ENCODE measurements at places on chromosomes 12 and 14.

- peak; percentile 74 for DNase-seq
Observed at GRCh38 chr12:47882781-47883546, 21.8 kb downstream of the VDR start.

GRCh38 chr14:75399843-75400775 lies 27.7 kb upstream of the JDP2 start:
- no peak for DNase-seq

DNA sequence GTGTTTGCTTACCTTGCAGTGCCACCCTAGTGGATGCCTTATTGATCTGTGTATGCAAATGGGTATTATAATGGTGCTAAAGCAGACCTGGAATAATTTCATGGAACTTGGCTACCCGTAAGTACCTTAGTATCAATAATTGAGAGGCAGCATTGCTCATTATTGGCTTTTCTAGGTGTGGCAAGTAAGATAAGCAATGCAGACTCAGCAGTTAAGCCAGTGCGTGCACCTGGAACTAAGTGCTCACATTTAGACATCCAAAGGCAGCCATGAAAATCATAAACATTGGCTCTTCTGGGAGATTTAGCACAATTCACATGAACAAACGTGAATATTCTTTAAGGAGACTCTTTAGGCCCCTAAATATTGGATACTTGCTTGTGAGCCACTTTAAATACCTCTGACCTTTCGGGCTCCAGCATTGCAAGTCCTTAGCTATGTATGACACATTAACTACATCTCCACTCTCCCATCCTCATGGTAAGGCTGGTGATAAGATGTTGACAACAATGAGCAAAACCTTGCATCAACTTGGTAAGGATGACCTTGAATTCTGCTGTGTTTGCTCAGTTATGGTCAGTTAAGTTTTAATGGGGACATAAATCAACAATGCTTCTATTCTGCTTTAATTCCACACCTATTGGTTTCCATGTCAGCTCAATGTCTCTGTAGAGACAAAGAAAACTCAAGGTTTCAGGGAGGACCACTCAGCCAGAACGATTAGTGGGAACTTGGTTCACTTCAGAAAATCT lies 112.0 kb downstream of the SLC5A8 start:
- DNase-seq: no peak

DNA sequence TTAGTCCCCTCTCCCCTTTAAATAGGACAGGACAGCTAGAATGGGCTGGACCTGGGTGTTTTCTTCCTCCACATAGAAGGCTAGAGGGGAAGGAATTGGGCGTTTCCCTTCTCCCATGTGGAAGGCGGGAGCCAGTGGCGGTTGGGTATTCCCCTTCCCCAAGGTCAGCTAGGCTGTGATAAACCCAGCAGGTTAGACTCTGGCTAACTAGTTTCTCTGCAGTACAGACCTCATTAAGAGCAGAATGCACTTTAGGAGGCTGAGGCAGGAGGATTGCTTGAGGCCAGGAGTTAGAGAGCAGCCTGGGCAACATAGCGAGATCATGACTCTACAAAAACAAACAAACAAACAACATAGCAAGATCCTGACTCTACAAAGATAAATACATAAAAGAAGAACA lies 92.6 kb downstream of the BEGAIN start:
- no peak for DNase-seq

DNA sequence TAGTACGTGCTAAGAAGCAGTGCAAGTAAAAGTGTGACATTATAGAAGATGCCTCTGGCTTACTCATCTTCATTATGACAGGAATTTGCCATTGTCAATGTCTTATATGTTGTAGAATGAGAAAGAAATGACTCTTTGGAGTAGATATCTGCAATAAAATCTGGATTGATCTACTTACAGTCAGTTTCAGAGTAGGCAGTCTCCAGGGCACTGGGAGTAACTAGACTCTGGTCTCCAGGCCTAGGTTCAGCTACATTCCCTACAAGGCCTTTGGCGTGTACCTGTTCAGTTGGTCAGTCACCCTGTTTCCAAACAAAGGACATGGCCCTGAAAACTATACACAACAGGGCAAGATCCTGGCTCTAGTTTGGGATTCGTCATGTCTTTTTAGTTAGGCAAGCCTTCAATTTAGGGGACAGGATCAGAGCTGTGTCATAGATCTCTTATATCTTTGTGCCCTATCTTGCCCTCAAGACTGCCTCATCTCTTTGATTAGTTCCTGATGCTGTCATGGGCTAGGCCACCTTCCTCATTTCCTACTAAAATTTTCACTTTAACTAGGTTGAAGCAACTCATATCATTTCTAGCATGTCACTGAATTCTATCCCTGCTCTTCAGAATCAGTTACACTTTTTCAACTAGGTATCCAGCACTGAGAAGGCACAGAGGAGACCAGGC lies 410.0 kb downstream of the RAD51B start:
- no peak for DNase-seq

- DNase-seq: no peak
Observed at GRCh38 chr12:26214121-26214520, 18.7 kb downstream of the SSPN start.

DNA sequence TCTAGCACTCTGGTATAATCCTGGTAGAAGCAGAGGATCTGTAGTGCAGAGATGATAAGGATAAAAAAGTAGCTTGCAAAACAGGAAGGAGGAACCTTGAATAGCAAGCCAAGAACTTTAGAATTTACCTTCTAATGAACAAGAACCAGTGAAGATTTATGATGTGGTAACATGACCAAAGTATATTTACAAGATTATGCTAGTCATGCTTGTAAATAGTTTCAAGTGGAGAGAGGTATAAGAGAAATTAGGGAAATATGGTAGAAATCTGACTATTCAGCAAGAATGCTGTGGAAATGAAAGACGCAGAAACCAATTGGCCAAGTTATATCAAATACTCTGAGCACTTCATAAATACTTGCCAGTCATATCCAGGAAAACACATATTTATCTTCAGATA lies 47.8 kb downstream of the ERGIC2 start:
- DNase-seq: no peak

DNA sequence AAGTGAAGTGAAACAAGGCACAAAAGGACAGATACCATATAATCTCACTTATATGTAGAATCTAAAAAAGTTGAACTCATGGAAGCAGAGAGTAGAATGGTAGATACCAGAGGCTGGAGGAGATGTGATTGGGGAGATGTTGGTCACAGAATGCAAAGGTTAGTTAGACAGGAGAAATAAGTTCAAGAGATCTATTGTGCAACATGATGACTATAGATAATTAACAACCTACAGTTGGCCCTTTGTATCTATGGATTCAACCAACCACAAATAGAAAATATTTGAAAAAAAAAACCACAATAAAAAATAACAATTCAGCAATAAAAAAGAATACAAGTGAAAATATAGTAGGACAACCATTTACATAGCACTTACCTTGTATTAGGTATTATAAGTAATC lies 19.3 kb downstream of the CRADD start:
- DNase-seq: no peak

GRCh38 chr12:2319136-2319535 lies 266.3 kb downstream of the CACNA1C start:
- DNase-seq: no peak

DNA sequence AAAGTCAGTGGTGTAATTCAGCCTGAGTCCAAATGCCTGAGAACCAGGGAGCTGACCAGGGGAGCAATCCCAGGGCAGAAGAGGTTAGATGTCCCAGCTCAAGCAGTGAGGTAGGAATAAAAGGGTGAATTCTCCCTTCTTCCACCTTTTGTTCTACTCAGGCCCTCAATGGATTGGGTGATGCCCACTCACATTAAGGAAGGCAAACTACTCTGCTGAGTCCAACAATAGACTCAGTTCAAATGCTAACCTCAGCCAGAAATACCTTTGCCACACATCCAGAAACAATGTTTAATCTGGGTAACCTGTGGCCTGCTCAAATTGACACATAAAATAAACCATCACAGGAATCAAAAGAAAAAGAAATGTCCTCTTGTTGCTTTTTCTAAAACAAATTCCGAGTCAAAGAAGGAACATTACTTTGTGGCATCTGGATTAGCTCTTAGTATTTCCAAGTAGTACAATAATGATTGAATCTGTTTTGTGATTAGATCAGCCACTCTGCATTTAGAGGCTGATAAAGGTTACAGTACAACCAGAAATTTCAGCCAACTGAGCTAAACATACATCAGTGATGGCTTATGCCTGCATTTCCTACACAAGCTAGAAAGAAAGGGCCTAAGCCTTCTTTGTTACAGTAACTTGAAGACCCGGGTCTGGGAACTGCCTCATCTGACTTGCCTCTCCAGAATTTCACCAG lies 43.6 kb upstream of the TRIM9 start:
- no peak for DNase-seq

- no peak for DNase-seq
Observed at GRCh38 chr12:53505086-53505485, 2.2 kb downstream of the NPFF start.

- DNase-seq: no peak
Observed at GRCh38 chr12:116969615-116970585, 59.1 kb downstream of the FBXW8 start.

GRCh38 chr12:87254381-87255030 lies 774.7 kb downstream of the C12orf50 start:
- no peak for DNase-seq

- no peak for DNase-seq
Observed at GRCh38 chr12:97542666-97543280, 80.2 kb downstream of the RMST start.

GRCh38 chr14:86625637-86626036 lies 1095.7 kb downstream of the FLRT2 start:
- no peak for DNase-seq

DNA sequence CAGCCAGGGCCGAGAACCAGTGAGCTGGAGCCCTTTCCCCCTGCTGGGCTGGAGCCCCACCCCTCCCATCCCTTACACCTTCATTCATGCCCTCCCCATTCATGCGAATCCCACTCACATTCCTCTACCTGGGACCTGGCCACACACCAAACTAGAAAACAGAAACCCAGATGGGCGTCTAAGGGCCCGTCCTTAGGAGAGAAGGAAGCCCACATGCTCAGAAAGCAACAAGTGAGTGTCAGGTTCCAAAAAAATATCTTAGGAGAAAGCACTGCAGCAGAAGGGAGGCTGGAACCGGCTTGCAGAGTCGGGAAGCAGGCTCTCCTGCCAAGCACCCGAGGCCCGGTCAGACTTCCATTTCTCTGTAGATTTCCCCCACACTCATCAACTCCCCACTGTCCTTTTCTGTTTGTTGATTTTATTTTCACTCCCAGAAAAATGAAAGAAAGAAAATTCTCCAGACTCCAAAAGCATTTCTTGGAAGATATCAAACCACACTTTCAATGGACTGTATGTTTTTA lies 13.6 kb downstream of the BCL11B start:
- DNase-seq: no peak

DNA sequence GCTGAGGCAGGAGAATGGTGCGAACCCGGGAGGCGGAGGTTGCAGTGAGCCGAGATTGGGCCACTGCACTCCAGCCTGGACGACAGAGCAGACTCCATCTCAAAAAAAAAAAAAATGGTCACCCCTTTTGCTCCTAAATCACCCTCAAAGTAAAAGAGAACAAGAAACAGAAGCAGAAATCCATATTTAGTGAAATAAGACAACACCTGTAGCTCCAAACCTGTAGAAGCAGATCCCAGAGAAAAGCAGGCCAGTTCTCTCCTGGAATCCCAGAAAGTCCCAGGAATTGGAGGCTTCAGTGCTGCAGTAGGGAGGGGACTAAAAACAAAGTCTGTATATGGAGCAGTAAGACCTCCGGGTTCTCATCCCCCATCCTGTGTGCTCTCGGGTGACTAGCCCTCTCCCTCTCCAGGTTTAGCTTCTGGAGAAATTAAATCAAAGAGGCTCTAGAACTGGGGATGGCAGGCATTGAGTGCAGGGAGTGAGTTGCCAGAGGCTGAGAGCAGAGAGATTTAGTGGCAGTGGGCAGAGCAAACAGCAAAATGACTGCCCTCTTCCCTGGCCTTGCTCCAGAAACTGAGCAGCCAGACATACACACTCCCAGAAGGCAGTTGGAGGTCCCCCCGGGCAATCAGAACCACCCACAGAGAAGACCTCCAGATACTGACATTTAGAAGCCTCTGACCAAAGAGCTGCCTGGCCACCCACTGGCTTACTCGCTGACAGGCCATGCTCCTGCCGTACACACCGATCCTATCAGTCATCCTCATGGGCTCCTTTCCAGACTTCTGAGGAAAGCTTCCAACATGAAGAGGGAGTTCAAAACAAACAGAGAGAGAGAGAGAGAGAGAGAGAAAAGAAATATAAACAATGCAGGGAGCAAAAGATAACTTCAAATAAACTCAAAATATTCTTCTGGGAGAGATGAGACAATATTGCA lies 6.3 kb upstream of the MLXIP start:
- DNase-seq: no peak

- DNase-seq: no peak
Observed at GRCh38 chr14:56555921-56556570, 23.6 kb upstream of the TMEM260 start.

GRCh38 chr14:78455896-78456435 lies 285.8 kb downstream of the NRXN3 start:
- DNase-seq: no peak

- DNase-seq: no peak
Observed at GRCh38 chr14:70333728-70334127, 25.8 kb downstream of the COX16 start.

GRCh38 chr14:99168330-99168729 lies 103.7 kb downstream of the BCL11B start:
- peak; percentile 52 for DNase-seq

DNA sequence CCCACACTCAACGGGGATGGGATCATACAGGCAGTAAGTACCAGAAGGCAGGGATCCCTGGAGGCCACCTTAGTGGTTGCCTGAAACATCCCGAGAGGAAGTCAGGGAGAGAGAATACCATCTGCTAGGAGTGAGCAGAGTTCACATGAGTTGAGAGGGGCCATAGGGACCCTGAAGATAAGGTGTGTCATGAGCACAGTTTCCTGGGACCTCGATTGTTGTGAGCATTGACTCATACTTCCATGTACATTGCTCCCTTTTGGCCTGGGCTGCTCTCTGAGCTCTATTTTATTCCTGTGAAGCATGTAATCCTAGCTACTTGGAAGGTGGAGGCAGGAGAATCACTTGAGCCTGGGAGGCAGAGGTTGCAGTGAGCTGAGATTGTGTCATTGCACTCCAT lies 120.5 kb downstream of the TBC1D30 start:
- no peak for DNase-seq

DNA sequence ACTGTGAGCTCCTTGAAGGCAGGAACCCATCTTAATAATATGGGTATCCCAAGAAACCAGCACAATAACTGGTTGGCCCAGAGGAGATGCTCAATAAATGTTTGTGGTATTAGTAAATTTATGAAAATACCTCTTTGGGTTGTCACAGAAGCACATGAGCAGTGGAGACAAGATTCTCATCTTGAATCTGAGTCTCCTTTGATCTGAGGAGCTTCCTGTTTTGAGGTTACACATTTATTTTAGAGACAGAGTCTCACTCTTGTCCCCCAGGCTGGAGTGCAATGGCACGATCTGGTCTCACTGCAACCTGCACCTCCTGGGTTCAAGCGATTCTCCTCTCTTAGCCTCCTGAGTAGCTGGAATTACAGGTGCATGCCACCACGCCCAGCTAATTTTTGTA lies 247.4 kb downstream of the NRXN3 start:
- no peak for DNase-seq

DNA sequence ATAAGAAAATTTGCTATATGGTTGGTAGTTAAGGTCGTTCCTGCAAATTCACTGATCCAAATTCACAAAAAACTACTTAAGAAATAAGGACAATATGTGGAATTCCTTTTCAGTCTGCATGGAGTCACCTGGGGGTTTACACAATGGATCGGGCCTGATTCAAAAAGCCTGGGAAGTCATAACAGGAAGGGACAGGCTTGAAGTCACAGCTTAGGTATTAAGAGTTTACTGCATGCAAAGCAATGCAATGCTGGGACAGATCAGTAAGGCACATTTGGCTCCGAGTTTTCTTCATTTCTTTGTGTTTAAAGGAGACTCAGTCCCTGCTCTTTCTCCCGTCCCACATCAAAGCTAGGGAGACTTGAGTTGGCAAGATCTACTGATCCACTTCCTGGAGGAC lies 153.3 kb downstream of the NTF3 start:
- no peak for DNase-seq
